ENCODE measurements at places on chromosomes 1 and 21.

DNA sequence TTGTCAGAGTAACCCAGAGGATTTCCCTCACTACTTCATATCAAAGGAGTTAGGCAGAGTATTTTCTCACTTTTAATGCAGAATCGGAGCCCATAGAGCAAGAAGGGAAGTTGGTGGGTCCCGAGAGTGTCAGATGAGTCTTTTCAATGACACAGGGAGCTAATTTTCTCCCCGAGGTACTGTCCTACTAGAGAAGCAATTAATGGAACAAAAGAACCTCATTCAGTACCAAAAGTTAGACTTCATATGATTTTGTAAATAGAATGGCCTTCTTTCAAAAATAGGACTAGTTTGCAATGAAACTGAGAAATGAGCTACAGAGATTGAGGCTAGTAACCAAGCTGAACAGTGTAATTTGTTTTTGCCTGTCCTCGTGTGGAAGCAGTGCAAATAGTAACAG, 3.9 kb downstream of the NCAM2 start:
- DNase-seq = no peak

DNA sequence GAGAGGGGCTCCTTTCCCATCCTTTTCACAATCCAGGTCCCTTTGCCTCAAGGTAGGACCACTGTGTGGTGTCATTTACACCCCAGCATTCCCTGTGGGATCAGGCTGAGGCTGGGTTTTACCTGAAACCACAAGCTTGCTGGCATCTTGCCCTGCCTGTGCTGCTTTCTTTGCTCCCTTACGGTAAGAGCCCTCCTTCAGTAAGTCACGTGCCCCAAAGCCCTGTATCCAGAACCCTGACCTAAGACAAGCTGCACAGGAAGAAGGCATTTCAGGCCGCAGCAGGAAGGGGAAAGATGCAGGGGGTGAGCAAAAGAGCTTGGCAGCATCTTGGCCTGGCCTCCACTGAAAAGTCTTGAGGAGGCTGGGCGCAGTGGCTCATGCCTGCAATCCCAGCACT, 58.4 kb downstream of the KLHDC7A start:
- DNase-seq = no peak

- no peak for DNase-seq
These were observed 35.5 kb upstream of the IL20 start for GRCh38 chr1:206829875-206830274.

- DNase-seq = no peak
These were observed 65.8 kb upstream of the BMP8A start for GRCh38 chr1:39425634-39426033.

DNA sequence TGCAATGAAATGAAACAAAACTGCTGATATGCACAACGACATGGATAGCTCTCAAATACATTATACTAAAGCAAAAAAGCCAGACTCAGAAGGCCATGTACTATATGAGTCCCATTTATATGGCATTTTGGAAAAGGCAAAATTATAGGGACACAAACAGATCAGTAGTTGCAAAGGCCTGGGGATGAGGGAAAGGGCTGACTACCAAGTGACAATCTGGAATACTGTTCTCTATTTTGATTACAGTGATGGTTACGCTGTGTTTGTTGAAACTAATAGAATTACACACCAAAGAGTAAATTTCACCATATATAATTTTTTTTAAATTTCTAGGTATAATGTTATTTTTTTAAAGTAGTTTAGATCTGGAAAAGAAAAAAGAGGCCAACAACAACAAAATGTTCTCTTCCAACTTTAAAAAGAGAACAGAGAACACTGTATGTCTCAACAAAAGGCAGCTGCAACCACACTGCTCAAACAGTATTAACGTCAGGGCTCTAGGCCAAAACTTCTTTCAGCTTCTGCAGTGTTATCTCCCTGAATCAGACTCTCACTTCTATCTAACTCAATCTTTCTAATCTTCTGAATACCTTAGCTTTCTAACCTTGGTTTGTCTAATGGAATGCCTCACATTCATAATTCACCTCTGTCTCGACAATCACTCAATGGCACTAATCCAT, 75.8 kb downstream of the FOXJ3 start:
- DNase-seq = no peak

All from Panc1 (cell line).